Iris pigment epithelial cell (primary cell): ENCODE measurements at places on chromosomes 11 and 22.

DNA sequence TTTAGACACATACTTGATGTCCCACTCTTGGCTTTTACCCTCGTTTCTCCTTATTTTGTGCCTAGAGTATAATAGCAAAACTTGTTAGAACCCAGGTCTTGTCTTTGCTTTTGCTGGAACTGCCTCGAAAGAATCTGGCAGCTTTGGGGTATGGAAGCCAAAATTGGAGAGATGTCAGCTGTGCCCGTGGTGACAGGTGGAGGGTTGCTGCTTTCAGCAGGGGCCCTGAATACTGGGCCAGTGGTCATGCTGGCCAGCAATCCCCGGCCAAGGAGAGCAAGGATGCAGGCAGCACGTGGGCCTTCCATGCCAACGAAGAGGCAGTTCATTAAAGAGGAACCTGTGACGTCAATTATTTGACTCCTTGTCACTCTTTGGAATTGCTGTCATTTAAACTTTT, 181.1 kb downstream of the HIPK3 start:
- no peak for DNase-seq

DNA sequence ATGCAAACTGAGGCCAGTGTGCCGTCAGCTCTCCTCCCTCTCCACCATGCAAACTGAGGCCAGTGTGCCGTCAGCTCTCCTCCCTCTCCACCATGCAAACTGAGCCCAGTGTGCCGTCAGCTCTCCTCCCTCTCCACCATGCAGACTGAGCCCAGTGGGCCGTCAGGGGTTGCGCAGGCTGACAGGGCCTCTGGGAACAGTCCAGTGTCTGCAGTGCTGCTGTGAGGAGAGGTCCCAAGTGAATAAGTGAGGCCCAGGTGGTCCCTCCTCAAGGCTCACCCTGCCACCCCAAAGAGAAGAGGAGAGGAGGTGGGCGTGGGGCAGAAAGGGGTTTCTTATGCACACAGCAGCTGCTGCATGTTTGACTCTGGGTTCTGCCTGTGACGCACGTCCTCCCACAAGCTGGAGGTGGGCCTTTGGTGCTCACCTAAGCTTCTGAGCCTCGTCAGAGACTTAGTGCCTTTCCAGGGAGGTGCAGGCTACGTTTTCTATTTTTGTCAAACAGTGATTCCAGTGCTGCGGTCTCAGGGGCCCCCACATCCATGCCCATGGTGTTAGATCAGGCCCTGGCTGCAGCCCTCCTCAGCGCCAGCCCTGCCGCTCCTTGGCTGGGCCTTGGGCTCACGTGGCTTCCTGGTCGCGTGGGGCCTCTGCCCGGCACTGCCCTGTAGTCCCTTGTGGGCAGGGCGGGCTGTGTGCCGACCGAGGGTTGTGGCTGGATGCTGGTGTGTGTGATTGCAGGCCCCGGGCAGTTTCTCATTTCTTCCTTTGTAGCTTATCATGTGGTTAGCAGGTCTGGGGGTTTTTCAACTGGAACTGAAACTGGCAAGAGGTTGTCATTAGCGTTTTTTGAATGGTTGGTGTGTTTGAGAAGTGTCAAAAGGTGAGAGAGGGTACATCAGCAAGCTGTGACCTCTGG, 7.1 kb downstream of the TPCN2 start:
- DNase-seq, result no peak

GRCh38 chr11:79265756-79266322, 175.0 kb downstream of the TENM4 start:
- no peak for DNase-seq

DNA sequence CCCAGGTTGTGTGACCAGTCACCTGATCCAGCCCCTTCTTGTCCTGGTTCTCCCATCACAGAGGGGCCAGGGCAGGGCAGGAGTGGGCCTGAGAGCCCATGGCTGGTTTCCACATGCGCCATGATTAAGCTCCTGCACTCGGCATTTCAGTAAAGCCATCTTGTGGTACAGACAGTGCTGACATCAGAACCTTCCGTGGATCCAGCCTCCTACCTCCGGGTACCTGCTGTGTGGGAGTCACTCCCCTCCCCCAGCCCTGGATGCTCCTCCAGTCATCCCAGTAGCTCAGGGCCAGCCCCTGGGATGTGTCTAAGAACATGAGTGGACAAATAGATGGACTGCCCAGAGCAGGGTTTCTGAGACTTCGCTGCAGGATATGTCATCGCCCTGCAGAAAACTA, 22.1 kb upstream of the MGAT3 start:
- DNase-seq, result no peak

GRCh38 chr22:42336527-42337227, 66.2 kb upstream of the TCF20 start:
- no peak for DNase-seq

DNA sequence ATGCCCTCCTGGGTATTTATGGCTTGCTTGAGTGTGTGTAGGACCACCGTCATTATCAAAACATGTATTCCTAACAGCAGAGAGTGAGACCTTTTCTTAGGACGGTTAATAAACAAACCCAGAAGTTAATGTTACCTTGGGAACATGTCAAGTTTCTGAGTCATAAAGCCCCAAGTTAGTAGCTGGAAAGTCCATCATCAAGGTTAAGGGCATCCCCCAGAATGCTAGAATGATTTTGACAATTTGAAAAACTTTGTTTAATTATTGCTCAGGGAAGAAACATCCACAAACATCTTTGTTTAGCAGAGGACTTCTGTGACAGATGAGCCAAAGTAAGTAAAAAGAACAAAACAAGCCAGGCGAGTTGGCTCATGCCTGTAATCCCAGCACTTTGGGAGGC, 20.0 kb downstream of the CAVIN3 start:
- no peak for DNase-seq
